ENCODE measurements at places on chromosomes 2 and 18. TPM values are rescaled to one million over a fixed set of nuclear protein-coding genes. Genes with fewer than 3 reads are reported as not detected.

GRCh38 chr2:6368281-6368680 is 497.4 kb downstream of the CMPK2 start:
- H3K36me3 ChIP-seq = no peaks in the 10 kb centered on the region
- no peaks in the 10 kb centered on the region for H3K27me3 ChIP-seq
- no peaks in the 10 kb centered on the region for H3K4me1 ChIP-seq
- no peak for DNase-seq
- H3K4me3 ChIP-seq = no peak overlapping the region

NR4A2 gene
- total RNA-seq = 3.5 TPM

- no peak for DNase-seq
- H3K27me3 ChIP-seq = no peaks in the 10 kb centered on the region
Measured at GRCh38 chr18:59721211-59721610, 24.0 kb upstream of the CCBE1 start.

ZSCAN30 gene
- total RNA-seq = 18.9 TPM

GRCh38 chr18:21980744-21981143 is 188.6 kb upstream of the GATA6 start:
- H3K4me1 ChIP-seq = no peaks in the 10 kb centered on the region
- DNase-seq = no peak
- no peaks in the 10 kb centered on the region for H3K27me3 ChIP-seq
- no peaks in the 10 kb centered on the region for H3K36me3 ChIP-seq
- no peak overlapping the region for H3K4me3 ChIP-seq

- no peak overlapping the region for H3K27ac ChIP-seq
- no peak overlapping the region for H3K4me3 ChIP-seq
- no peak for DNase-seq
- no peaks in the 10 kb centered on the region for H3K27me3 ChIP-seq
- H3K4me1 ChIP-seq = no peaks in the 10 kb centered on the region
Measured at GRCh38 chr18:11494107-11494506, 115.3 kb upstream of the SLC35G4 start.

DNA sequence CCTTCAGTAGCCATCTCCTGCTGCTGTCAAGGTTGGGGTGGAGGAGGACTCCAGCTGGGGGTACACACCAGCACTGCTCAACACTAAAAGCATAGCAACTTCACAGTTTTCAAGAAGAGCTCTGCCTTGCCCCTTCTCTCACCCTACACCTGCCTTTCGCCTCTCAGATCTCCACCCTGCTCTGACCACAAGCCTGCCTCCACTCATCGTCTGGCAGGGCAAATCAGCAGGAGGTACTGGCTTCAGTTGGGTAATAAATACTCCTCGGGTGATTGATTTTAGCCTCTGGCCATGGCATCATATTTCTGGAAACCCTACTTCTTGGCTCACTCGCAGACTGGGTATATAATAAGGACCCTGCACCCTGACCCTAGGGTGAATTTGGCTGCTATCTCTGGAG is 3.1 kb upstream of the PRKAG3 start:
- no peak overlapping the region for H3K27ac ChIP-seq
- no peaks in the 10 kb centered on the region for H3K27me3 ChIP-seq
- H3K4me3 ChIP-seq = no peak overlapping the region
- H3K4me1 ChIP-seq = no peaks in the 10 kb centered on the region
